ENCODE measurements at places on chromosomes 3 and 15.
A peak's percentile ranks its signal among the peaks of the same experiment; 100 is the strongest.

- peak; percentile 68 for DNase-seq
Observed at GRCh38 chr3:122609798-122610559, 32.5 kb downstream of the PARP15 start.

GRCh38 chr15:59280855-59281254, 74.2 kb downstream of the LDHAL6B start:
- no peak for DNase-seq

DNA sequence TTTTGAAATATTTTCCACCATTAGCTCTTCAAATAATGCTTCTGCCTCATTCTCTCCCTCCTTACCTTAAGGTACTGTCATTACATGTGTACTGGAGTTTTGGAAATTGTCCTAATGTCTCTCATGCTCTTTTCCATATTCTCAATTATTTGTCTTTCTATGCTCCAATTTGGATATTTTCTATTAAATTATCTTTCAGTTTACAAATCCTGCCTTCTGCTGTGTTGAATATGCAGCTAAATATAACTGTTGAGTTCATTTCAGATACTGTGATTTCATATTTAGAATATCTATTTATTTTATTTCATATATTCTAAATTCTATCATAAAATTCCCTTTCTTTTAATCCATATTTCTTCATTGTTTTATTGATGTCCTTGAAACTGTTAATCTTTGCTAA, 388.0 kb upstream of the CDIN1 start:
- DNase-seq: no peak

DNA sequence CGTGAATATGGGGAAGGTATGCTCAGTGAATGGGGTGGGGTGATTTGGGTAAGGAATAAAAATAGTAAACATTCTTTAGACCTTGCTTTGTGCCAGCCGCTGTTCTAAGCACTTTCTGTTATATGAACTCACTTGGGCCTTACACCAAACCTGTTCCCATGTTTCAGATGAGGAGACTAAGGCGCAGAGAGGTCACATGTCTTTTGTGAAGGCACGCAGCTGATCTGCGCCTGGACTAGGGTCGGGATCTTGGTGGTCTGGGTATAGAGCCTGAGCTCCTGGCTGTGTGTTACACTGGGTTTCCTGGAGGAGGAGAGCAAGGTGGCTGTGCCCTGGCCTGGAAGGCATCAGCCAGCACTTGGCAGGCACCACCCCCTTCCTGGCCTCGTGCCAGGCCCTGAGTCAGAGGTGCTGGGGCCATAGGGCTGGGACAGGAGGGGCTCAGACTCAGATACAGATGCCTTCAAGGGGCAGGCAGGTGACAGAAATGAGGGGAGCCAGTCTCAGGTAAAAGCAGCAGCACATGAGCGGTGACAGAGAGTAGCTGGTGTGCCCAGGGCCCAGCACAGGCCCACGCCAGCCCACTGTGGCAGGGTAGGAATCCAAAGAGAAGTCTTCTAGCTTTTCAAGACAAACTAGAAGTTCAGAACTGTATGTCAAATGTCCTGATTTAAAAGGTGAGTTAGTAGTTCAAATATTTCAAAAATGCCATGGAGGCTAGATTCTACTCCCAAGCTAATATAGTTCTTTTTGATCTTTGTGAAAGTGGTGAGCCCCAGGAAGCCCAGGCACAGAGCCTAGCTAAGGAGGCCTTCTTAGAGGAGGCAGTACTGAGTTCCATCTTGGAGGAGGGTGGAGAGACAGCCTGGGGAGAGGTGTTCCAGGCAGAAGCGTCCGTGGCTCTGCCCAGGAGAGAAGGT, 83.1 kb downstream of the DNAJB8 start:
- peak; percentile 85 for DNase-seq

DNA sequence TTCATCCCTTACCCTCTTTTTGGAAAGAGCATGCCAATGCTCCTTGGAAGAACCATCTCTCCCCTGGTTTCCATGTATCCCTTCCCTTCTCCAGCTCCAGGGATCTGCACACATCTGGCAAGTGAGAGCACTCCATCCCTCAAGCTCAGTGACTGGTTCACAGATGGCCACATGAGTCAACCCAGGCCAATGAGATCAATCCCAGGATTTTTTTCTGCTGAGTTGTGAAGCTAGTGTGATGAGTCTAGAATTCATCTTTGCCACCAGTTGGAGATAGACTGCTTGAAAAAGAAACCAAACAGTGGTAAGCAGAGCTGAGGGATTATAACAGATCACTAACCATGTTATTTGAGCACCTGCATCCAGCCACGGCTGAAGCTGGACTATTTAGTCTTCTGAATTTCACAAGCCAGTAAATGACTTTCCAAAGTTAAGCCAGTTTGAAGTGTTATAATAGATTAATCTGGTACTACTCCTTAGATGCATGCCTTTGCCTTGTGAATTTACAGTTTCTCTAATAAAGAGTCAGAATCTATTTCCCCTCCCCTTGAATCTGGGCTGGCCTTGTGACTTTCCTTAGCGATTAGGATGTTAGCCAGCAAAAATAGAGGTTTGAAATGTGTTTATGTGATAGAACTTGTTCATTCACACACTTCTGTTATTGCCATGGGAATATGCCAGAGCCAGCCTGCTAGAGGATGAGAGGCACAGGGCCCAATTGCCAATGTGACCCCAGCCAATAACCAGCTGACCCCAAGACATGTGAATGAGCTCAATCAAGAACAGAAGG, 159.8 kb downstream of the WNT5A start:
- DNase-seq: no peak

- DNase-seq: no peak
Observed at GRCh38 chr3:10017636-10018292, 8.5 kb upstream of the FANCD2 start.

GRCh38 chr3:88038566-88038965, 20.2 kb downstream of the CGGBP1 start:
- no peak for DNase-seq

- no peak for DNase-seq
Observed at GRCh38 chr3:172224560-172225214, 185.3 kb downstream of the FNDC3B start.

DNA sequence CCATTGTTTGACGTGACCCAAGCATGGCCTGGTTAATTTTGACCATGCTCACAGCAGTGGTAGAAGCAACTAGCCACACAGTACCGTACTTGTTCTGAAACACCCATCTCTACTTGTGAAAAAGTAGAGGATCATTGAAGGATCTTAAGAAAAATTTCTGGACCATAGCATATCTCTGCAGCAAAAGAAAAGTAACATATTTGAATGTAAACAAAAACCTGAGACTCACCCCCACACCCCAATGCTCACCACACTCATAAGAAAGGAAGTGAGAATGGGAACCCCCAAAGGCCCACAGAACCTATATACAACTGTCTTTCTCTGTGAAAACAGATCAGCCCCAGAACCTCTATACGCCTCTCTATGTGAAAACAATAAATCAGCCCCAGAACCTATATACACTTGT, 33.8 kb upstream of the TFRC start:
- DNase-seq: no peak
